ENCODE measurements at places on chromosomes 1 and 21.

GRCh38 chr21:26826801-26827200 is 18.4 kb downstream of the ADAMTS1 start:
- DNase-seq, result no peak

GRCh38 chr1:48940962-48941732 is 164.5 kb upstream of the BEND5 start:
- no peak for DNase-seq

DNA sequence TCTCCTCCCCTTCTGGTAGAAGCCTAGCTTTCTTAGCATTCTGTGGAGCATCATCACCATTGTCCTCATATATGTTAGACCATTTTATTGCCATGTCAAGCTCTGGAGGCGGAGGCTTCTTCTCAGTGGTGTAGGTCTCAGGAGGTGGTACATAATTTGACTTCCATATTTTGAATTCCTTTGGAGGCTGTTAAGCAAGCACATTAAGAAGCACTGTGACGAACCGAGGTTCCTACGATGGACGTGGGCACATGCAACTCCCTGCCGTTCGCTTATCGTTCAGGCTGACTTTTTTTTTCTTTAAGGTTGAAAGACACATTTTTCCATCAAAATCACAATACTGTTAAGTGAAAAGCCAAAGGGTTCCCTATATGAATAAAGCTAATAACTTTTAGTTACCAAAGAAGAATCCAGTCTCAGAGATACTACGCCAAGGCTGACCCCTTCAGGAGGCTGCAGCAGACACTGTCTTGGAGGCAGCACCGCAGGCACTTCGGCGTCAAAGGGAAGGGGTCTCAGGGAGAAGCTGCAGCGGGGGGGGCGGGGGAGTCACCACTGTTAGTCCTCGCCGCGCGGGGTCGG is 835 bp downstream of the C1orf52 start:
- DNase-seq, result no peak

GRCh38 chr1:200290010-200290685 is 119.7 kb downstream of the ZNF281 start:
- DNase-seq, result no peak

DNA sequence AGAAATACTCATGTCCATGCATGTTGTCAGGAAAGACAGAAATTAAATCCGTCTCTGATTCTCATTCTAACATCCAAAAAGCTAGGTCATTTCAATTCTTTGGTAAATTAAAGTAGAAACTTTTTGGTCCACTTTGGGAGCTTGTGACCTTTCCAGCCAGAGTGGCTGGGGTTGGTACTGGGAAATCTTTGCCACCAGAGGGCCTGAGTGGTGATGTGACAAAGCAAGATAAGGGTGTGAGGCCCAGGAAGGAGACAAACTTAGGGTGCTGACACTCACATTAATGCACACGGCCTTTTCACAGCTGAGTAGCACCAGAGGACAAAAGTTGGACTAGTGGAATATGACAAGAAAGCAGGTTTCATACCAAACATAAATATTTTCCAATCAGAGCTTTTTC is 144.3 kb downstream of the DNM3 start:
- no peak for DNase-seq

DNA sequence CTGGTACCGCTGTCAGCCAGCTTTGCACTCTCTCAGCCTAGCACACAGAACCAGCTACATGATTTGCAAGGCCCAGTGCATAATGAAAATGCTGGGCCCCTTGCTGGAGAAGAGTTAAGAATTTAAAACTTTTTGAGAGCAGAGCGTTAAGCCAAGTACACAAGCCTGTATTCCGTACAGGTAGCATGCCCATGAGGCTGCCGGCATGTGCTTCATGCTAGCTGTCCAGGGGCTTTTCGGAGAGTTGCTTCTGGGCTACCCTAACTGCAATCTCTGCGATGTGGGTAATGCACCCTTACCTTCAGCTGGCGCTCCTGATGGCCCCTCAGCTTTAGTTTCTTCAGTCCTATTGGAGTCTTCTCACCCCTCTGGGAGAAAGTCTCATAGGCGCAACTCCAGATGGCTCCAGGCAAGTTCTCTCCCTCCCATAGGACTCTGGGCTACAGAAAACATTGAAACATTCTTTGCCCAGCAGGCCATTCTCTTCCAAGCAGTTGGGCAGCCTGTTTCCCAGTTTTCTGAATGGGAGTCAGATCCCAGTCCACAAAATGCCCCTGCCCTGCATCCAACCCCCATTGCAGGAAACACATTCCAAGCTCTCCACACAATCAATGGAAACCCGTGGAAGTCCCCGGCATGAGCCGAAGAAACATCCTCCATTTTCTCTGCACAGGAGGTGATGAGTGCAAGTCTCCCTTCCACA is 5.7 kb upstream of the AKT3 start:
- no peak for DNase-seq

DNA sequence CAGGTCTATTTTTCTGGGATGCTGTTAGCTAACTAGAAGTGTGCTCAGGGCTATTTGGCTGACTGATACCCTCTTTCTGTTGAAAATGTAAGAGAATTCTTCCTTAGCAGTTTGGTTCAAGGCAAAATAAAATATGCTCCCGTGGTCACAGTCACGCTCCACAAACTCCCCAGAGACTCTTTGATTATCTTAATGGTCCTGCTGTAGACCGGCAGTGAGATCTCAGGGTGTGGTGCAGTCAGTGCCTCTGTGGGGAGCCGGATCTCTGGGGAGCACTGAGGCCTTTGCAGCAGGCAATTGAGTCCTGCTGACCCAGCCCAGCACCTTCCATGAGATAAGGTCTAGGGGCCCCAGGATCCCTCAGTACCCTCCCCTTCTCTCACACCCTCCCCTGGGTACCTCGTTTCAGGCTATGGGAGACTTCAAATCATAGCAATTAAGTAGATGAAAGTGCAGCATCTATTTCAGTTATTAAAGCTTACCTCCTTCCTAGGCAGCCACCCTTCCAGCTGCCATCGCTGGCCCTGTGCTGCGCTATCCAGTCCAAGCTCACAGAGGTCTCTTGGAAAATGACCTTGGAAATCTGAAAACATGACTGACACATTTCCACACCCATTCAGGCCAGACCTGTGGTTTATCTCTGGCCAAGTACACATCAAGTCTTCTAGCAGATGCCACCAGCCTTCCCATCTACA is 98.1 kb downstream of the SEC16B start:
- DNase-seq, result no peak

DNA sequence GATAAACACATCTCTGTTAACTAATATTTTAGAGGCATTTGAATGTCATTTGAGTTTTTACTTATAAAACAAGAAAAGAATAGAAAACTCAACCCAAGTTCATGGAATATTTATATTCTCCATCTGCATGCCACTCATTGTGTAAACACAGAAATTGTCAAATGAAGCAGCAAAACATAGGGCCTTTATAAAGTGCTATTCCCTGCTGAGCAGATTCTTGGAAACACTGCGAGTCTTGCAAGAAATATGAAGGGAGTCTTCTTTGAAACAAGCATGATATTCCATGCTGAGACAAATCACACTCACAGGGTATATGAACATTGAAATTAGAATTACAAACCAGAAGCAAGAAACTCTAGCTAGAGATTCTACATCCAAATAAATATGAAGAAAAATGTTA is 655.8 kb downstream of the BRINP3 start:
- no peak for DNase-seq

DNA sequence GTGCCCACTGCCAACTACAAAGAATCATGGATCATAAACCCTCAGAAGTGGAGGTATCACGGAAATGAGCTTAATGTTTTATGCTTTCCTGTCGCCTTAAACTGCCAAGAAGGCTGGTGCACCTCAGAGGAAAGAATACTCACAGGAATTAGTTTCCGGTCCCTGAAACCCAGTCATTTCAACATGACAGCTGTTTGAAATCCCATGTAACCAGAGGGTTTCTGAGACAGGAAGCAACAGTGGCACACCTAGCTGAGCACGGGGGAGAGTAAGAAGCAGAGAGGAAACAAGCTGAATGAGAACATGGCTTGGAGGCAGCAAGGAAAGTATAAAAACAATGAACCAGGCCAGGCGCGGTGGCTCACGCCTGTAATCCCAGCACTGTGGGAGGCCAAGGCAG is 3.9 kb downstream of the JAK1 start:
- peak; percentile 43 for DNase-seq

GRCh38 chr1:216064643-216065042 is 358.6 kb downstream of the USH2A start:
- DNase-seq, result no peak

DNA sequence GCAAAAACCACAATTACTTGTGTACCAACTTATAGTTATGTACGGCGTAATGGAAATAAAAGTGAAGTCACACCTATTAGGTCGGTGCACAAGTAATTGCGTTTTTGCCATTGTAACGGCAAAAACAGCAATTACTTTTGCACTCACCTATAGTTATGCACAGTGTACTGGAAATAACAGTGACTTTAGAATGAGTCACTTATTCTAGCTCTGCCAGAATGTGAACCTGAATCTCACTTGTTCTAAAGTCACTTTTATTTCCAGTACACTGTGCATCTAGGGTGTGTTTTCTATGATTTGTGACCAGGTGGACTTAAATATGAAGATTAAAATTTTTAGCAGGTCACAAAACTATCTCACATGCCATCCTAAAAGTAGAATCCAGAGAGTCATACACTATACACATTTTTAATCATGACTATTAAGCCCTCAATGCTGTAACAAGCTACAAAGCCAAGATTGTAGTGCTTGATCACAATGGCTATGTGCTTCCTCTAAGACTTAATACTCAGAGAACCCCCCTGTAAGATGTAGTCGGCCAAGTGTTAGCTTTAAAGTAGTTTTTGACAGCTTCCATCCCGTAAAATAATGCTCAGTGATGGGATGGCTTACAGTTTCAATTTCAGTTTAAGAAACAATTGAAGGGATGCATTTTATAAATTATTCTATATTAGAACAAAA is 218.8 kb downstream of the NEGR1 start:
- DNase-seq, result no peak

GRCh38 chr1:168572633-168573032 is 3.8 kb upstream of the XCL1 start:
- DNase-seq, result no peak

DNA sequence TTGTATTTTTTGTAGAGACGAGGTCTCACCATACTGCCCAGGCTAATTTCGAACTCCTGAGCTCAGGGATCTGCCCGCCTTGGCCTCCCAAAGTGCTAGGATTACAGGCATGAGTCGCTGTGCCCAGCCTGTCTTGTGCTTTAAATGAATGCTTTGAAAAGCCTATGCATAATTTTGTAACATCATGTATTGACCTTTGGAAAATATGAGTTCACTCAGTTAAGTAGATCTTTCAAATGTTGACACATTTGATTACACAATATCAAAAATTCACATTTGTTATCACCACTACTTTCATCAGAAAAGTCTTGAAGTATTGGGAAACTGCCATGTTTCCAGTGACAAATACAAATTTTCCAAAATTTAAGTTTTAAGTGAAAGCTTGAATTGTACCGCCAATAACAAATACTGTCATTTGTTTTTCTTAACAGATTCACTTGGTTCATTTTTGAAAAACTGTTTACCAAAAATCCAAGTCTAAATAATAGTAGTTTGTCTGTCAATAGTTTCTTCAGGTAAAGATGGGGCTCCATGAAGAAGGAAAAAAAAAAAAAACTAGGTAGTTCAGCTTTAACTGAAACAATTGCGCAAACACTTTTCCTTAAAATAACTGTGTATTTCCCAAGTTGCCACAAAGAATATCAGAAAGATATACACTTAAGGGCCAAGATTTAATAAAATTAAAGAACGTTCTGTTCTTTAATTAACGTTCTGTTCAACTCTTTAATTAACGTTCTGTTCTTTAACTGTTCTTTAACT is 233.2 kb upstream of the NR5A2 start:
- no peak for DNase-seq

DNA sequence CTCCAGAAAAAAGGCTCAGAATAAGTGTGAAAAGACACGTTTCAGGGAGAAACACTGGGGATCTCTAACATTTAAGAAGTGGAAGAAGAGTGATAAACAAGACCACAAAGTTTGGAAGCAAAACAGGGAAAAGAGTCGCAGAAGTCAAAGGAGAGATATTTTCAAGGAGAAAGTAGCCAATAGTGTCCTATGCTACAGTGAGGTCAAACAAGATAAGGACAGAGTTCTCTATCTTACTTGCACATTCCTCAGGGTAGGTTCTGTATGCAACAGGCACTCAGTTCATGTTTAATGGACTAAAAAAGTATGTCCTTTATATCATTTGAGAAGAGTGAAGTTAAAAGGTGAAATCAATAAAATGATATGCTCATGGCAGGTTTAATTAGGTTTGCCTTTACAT is 13.8 kb upstream of the EDEM3 start:
- no peak for DNase-seq

GRCh38 chr1:228372183-228373003 is 34.2 kb downstream of the TRIM11 start:
- no peak for DNase-seq

- DNase-seq, result no peak
These were observed 881.0 kb downstream of the AMY1C start for GRCh38 chr1:104630567-104631149.

- DNase-seq, result no peak
These were observed 70.5 kb downstream of the CD34 start for GRCh38 chr1:207840380-207840779.

GRCh38 chr21:34217263-34217662 is 143.9 kb downstream of the MRPS6 start:
- no peak for DNase-seq

- no peak for DNase-seq
These were observed 528.5 kb downstream of the MATN1 start for GRCh38 chr1:30194741-30195423.

- no peak for DNase-seq
These were observed 228.3 kb downstream of the ST6GALNAC3 start for GRCh38 chr1:76302711-76303339.

DNA sequence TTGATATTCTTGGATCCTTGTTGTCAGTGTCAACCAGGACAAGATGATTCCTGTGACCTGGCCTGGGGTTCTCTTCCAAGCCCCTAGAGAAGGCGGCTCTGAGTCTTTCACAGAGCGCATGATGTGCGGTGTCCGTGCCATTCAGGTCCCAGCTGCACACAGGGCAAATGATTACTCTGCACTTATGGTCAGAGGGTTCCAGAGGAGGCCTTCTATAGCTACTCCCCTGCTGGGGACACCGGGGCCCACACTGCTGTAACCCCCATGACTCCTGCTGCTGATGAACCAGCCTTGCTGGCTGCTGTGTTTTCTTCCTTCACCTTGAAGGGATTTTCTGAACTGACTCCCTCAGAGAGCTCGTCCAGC is 1.5 kb downstream of the PTGFRN start:
- DNase-seq, result no peak

DNA sequence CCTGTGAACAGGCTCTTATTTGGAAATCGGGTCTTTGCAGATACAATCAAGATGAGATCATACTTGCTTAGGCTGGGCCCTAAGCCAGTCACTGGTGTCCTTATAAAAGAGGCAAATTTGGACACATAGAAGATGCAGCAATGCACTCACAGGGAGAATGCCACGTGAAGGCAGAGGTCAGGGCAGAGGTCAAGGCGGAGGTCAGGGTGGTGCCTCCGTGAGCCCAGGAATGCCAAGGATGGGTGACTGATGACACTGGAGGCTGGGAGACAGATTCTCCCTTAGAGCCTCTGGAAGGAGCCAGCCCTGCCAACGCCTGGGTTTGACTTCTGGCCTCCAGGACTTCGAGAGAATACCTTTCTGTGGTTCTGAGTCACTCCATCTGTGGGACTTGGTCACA is 22.8 kb upstream of the C1orf174 start:
- DNase-seq, result no peak

- no peak for DNase-seq
These were observed 38.4 kb upstream of the FOXO6 start for GRCh38 chr1:41322835-41323234.
